Foreskin keratinocyte (primary cell): ENCODE measurements at places on chromosomes 2 and 18. TPM values are rescaled to one million over a fixed set of nuclear protein-coding genes. Genes with fewer than 3 reads are reported as not detected.

The VWA3B gene
- total RNA-seq, result 0.35 TPM in 1 of 2 replicates, not detected in the other

The CXCR2 gene
- total RNA-seq, result 0.25 and 0.31 TPM in 2 replicates

The LAMA3 gene
- total RNA-seq, result 1,828 and 2,643 TPM in 2 replicates

The BIRC6 gene
- total RNA-seq, result 52.1 and 54.6 TPM in 2 replicates

The COLEC12 gene
- not detected in 2 replicates for total RNA-seq

The METTL5 gene
- total RNA-seq, result 102 and 105 TPM in 2 replicates

The GAD1 gene
- 0.61 and 1.4 TPM in 2 replicates for total RNA-seq

The EGR4 gene
- not detected in 2 replicates for total RNA-seq

The FN1 gene
- 2,068 and 6,230 TPM in 2 replicates for total RNA-seq

The HNRNPLL gene
- total RNA-seq, result 35.6 and 37.1 TPM in 2 replicates

The ADRA2B gene
- total RNA-seq, result 0.03 and 0.04 TPM in 2 replicates

The POLR1B gene
- total RNA-seq, result 26.1 and 32.4 TPM in 2 replicates

The SLC8A1 gene
- 19.9 and 20.4 TPM in 2 replicates for total RNA-seq

The MROH2A gene
- total RNA-seq, result 0.11 and 0.31 TPM in 2 replicates

The TBR1 gene
- not detected in 2 replicates for total RNA-seq

The RGPD3 gene
- 0.14 TPM in 2 replicates for total RNA-seq

The SERPINB8 gene
- 37.8 and 39.4 TPM in 2 replicates for total RNA-seq

The POTEC gene
- total RNA-seq, result not detected in 2 replicates

The ITPRIPL1 gene
- total RNA-seq, result 7.2 and 7.7 TPM in 2 replicates

The ASXL3 gene
- total RNA-seq, result not detected in 2 replicates

The UCN gene
- 0.14 and 0.31 TPM in 2 replicates for total RNA-seq

The TUBB6 gene
- total RNA-seq, result 772 and 774 TPM in 2 replicates

The CDKL4 gene
- not detected in 2 replicates for total RNA-seq

The ALKAL2 gene
- not detected in 2 replicates for total RNA-seq

The TTC32 gene
- total RNA-seq, result 4.2 and 5.2 TPM in 2 replicates

The POMC gene
- total RNA-seq, result 0.39 and 0.71 TPM in 2 replicates

The GORASP2 gene
- total RNA-seq, result 54.4 and 59.1 TPM in 2 replicates

The RMND5A gene
- total RNA-seq, result 22.1 and 23.6 TPM in 2 replicates

The GRHL1 gene
- total RNA-seq, result 0.92 and 1.2 TPM in 2 replicates

The CROCC2 gene
- total RNA-seq, result not detected in 2 replicates

The STPG4 gene
- 0.07 TPM in 1 of 2 replicates, not detected in the other for total RNA-seq

The EVX2 gene
- total RNA-seq, result not detected in 2 replicates

The DTNB gene
- total RNA-seq, result 20.3 and 23.3 TPM in 2 replicates

The CLASP1 gene
- 44.6 and 47.6 TPM in 2 replicates for total RNA-seq

The AMER3 gene
- total RNA-seq, result not detected in 2 replicates

The CUL3 gene
- total RNA-seq, result 83.5 and 87.5 TPM in 2 replicates

The DCDC2C gene
- not detected in 2 replicates for total RNA-seq

The MC5R gene
- total RNA-seq, result not detected in 2 replicates

The UPP2 gene
- total RNA-seq, result not detected in 2 replicates

The ACVR1C gene
- under 0.01 and 0.07 TPM in 2 replicates for total RNA-seq

The SCG2 gene
- total RNA-seq, result 0.14 TPM in 1 of 2 replicates, not detected in the other

The CCDC68 gene
- total RNA-seq, result 3.9 and 4.0 TPM in 2 replicates

The RIT2 gene
- total RNA-seq, result not detected in 2 replicates

The AFF3 gene
- not detected in 2 replicates for total RNA-seq

The PLGLB2 gene
- total RNA-seq, result 0.24 TPM in 1 of 2 replicates, not detected in the other

The CGREF1 gene
- total RNA-seq, result 0.49 and 1.6 TPM in 2 replicates

The RNU2-63P gene
- 6.8 and 46.8 TPM in 2 replicates for total RNA-seq

The SRD5A2 gene
- total RNA-seq, result not detected in 2 replicates

The BOLL gene
- not detected in 2 replicates for total RNA-seq

The ATP8B1 gene
- 13.5 and 14.7 TPM in 2 replicates for total RNA-seq

The IL1B gene
- total RNA-seq, result 84.8 and 98.9 TPM in 2 replicates

The TCF23 gene
- 0.03 and 0.04 TPM in 2 replicates for total RNA-seq

The CNTNAP5 gene
- total RNA-seq, result not detected in 2 replicates

The SNED1 gene
- not detected in 2 replicates for total RNA-seq

The SATB2 gene
- 2.1 and 2.8 TPM in 2 replicates for total RNA-seq

The PLEK gene
- total RNA-seq, result not detected in 2 replicates

The FNDC4 gene
- total RNA-seq, result 13.4 and 21.5 TPM in 2 replicates
